CD4-positive, alpha-beta memory T cell (primary cell): ENCODE measurements at places on chromosomes 2 and 18. TPM values are rescaled to one million over a fixed set of nuclear protein-coding genes. Genes with fewer than 3 reads are reported as not detected.

GRCh38 chr2:117351396-117351795 lies 463.1 kb upstream of the DDX18 start:
- DNase-seq, result no peak

DNA sequence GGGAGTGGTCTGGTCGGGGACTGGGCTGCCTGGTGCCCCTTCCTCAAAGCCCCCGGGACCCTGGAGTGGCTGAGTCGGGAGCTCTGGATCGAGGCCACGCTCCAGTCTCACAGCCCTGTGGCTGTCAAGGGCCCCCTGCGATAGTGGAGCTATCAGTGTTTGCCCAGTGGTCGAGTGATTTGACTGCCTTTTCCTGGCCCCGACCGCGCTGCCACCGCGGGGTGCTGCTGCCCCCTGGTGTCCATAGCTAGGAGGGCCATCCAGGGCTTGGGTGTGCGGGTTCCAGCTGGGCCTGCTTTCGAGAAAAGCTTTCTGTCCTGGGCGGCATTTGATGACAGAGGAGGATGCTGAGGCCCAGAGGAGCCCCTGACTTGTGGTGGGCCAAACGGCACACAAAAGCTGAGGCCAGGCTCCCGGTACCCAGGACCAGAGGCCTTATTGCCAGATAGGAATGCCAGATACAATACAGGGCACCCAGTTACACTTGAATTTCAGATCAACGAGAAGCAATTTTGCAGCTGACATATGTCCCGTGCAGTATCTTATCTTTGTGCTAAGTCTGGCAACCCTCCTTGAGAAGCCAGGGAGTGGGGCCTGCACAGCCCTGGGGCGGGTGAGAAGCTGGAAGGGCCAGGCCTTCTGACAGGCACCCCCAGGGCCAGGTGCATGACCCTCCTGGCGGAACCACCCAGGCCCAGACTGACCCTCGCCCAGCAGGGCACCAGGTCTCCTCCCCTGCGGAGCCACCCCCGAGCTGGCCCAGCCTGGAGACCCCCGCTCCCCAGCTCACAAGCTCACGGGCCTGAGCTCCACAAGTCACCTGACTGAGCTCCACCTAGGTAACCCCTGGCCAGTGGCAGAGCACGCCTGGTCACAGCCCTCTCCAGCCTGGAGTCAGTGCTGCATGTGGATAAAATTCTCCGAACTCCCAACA lies 13.0 kb downstream of the ODC1 start:
- peak; percentile 69 for DNase-seq

- DNase-seq, result no peak
Measured at GRCh38 chr2:177604271-177605065, 211.9 kb downstream of the AGPS start.

DNA sequence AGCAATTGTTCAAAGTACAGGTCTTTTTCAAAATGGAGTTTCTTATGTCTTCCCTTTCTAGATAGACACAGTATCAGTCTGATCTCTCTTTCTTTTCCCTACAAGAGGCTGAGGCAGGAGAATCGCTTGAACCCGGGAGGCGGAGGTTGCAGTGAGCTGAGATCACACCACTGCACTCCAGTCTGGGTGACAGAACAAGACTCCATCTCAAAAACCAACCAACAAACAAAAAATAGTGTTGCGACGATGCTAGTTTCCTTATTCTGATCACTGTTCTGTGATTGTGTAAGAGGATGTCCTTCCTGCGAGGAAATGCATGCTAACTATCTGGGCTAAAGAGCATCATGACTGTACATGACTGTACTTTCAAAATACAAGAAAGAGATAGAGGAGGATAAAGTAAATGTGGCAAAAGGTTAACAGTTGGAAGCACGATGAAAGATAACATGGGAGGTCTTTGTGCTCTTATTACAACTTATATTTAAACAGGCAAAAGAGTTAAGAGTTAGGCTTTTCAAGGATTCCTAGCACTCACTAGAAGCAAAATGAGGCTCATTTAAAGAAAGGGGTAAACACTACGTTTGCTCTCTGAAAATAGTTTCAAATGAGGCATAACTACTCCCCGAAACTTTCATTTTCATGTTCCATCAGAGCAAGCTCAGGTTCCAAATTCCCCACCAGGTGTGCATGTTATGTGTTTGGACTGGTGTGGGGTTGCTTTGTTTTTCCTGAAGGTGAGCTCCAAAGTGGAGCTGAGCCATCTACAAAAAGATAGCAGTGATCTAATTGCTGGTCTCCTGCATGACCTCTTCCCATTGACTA lies 23.8 kb downstream of the SOWAHC start:
- DNase-seq, result no peak

DNA sequence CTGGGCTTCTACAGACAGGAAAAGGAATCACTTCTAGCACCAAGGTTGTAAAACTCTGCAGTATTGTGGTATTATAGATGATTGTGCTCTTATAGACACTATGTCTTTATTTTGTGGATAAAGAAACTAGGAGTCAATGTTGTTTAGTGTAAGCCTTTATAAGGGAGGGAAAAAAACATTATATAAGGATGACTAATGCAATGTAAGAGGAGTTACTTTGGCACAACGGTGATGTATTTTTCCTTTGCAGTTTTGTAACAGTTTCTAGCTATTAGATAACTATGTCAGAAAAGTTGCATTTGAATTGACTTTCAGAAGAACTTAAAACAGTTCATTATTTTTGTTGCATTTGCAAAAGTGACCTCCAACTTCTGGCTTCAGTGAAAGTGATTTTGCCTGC lies 545.4 kb downstream of the CCDC85A start:
- DNase-seq, result no peak

EVX2 gene
- not detected for total RNA-seq

DNA sequence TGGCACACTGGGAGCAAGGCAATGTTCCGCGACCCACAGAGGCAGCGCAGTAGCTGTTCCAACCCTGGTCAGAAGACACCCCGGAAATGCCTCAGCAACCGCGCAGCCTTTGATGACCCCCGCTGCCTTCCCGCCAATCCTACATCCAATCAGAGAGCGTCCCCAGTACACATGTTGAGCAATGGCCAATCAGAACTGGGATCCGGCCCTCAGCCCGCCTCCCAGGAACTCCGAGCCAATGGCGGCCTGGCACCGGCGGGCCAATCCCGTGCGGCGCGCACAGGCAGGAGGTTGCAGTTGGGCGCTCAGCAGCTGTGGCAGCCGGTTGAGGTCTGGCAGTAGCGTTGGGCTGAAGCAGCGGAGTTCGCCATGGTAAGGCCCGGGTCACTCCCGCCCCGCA lies at the start of gene TUBA3D:
Gene TUBA3D (plus strand): TSS at position 289 of the 400 bp plus-strand sequence. CDS start 81 bp downstream, at position 370.
- no peak for DNase-seq

- no peak for DNase-seq
Measured at GRCh38 chr18:33745871-33746545, 168.0 kb downstream of the ASXL3 start.

RPRM gene
- total RNA-seq, result not detected
